ENCODE measurements at places on chromosomes 16 and 17.

GRCh38 chr16:11534262-11534661 is 52.5 kb downstream of the LITAF start:
- DNase-seq, result no peak

GRCh38 chr17:49886036-49886435 is 38.2 kb upstream of the TAC4 start:
- no peak for DNase-seq

DNA sequence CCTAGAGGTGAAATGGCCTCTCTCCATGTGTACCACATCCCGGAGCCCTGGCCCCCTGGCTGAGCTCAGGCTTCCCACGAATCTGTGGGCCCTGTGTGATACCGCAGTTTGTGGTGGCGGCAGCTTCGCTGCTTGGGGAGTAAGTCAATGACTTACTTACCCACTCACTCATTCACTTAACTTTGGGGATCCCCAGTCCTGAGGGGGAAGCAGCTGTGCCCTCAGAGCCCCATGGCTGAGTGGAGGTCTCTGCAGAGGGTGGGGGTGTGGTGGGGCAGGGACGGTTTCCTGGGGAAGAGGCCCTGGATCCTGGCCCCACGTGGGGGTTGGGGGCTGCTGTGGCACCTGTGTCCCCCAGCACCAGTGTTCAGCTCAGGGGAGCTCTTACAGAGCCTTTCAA is 13.2 kb downstream of the KCNJ12 start:
- DNase-seq, result no peak

- DNase-seq, result no peak
Observed at GRCh38 chr17:34728771-34729310, 149.5 kb downstream of the TMEM132E start.

DNA sequence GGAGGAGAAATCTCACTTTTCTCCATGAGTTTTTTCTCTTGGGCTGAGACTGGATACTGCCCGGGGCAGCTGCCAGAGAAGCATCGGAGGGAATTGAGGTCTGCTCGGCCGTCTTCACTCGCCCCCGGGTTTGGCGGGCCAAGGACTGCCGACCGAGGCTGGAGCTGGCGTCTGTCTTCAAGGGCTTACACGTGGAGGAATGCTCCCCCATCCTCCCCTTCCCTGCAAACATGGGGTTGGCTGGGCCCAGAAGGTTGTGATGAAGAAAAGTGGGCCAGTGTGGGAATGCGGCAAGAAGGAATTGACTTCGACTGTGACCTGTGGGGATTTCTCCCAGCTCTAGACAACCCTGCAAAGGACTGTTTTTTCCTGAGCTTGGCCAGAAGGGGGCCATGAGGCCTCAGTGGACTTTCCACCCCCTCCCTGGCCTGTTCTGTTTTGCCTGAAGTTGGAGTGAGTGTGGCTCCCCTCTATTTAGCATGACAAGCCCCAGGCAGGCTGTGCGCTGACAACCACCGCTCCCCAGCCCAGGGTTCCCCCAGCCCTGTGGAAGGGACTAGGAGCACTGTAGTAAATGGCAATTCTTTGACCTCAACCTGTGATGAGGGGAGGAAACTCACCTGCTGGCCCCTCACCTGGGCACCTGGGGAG is 19.1 kb downstream of the NGFR start:
- no peak for DNase-seq

GRCh38 chr17:70629902-70630301 is 460.6 kb downstream of the KCNJ2 start:
- DNase-seq, result no peak

DNA sequence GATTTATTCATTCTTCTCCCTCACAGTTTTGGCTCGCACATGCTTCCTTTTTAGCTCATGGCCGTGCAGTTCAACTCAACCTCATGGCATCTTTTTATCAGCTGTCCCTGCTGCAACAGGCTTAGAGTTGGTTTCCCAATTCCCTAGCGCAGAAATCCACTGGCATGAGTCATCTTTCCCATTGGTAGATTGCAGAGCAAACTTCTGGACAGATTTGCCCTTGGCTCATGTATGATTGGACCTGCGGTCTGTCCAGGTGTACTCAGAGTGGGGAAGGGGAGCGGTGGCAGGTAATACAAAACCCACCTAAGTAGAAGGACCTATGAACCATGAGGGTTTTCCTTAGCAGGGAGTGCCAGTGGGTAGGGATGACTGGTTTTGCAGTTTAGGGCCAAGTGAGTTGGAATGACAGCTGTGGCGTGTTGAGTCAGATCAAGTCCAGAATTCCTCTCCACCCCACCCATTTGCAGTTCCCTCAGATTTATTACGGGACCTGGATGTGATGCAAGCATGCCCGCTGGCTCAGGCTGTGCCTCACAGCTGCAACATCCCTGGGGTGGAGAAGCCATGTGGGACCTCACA is 584.7 kb downstream of the WWOX start:
- DNase-seq, result no peak

DNA sequence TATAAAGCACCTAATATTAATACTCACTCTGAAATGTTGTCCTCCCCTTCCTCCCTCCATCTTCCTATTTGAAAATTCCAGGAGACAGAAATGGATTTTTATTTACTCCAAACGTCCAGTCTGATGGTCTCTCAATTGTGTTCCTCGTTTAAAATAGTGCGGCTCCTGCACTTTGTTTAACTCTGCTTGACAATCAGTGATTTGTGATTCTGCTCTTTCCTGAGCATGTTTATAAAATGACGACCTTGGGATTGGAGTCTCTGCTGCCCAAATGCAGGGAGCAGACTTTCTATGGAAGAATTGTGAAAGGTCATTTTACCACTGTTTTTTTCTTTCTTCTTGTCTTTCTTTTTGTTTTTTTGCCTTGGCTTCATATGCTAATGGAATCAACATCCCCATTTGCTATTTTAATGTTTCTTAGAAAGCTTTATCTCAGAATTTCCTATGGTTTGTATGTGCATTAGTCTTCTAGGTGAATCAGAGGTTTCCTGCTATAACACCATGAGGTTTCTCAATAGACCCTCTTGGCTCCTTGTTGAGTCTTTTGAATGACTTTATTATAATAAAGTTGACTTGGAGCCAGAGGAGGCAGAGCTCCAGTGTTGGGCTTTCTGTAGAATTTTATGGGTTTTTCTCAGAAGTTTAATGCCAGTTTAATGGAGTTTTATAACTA is 376.5 kb downstream of the CDH11 start:
- no peak for DNase-seq
